Bronchus fibroblast of lung (primary cell): ENCODE measurements at places on chromosomes 2 and 18. TPM values are rescaled to one million over a fixed set of nuclear protein-coding genes. Genes with fewer than 3 reads are reported as not detected.

THUMPD2 gene
- total RNA-seq: 3.7 and 4.2 TPM in 2 replicates

SPEG gene
- 13.2 and 14.0 TPM in 2 replicates for total RNA-seq

TUBA3E gene
- not detected in 2 replicates for total RNA-seq

COQ10B gene
- total RNA-seq: 11.3 and 16.3 TPM in 2 replicates

FBXO48 gene
- total RNA-seq: 0.30 and 0.67 TPM in 2 replicates

STRN gene
- total RNA-seq: 5.1 and 6.4 TPM in 2 replicates

TPO gene
- total RNA-seq: not detected in 2 replicates

AGFG1 gene
- total RNA-seq: 38.8 and 44.9 TPM in 2 replicates

GPR45 gene
- not detected in 2 replicates for total RNA-seq

SCN7A gene
- 0.74 and 0.84 TPM in 2 replicates for total RNA-seq

IL36B gene
- total RNA-seq: not detected in 2 replicates

NCKAP5 gene
- total RNA-seq: under 0.01 and 0.15 TPM in 2 replicates

CTNNA2 gene
- not detected in 2 replicates for total RNA-seq

SERPINB3 gene
- not detected in 2 replicates for total RNA-seq

CDH19 gene
- total RNA-seq: not detected in 2 replicates

DUSP19 gene
- total RNA-seq: 1.2 and 1.5 TPM in 2 replicates

CIB4 gene
- total RNA-seq: not detected in 2 replicates

TMEM127 gene
- total RNA-seq: 19.6 and 21.9 TPM in 2 replicates

LRATD1 gene
- 1.0 and 1.3 TPM in 2 replicates for total RNA-seq

SERPINB13 gene
- not detected in 2 replicates for total RNA-seq

TSN gene
- 40.7 and 46.1 TPM in 2 replicates for total RNA-seq

DLX2 gene
- 0.15 TPM in 1 of 2 replicates, not detected in the other for total RNA-seq

TFCP2L1 gene
- under 0.01 TPM in 1 of 2 replicates, not detected in the other for total RNA-seq

L3MBTL4 gene
- under 0.01 TPM in 2 replicates for total RNA-seq

GALNT13 gene
- under 0.01 and 0.15 TPM in 2 replicates for total RNA-seq

CHRNG gene
- total RNA-seq: not detected in 2 replicates

CAVIN2 gene
- total RNA-seq: 28.5 and 31.9 TPM in 2 replicates

FBXO36 gene
- total RNA-seq: 3.7 and 4.2 TPM in 2 replicates

THSD7B gene
- not detected in 2 replicates for total RNA-seq

RNF149 gene
- 16.1 and 21.9 TPM in 2 replicates for total RNA-seq

CAMKMT gene
- total RNA-seq: 2.5 and 3.0 TPM in 2 replicates

GPR35 gene
- total RNA-seq: under 0.01 and 0.15 TPM in 2 replicates

CRYBA2 gene
- total RNA-seq: not detected in 2 replicates

GALNT5 gene
- 9.5 and 11.1 TPM in 2 replicates for total RNA-seq

RGPD4 gene
- total RNA-seq: not detected in 2 replicates

RAB10 gene
- total RNA-seq: 74.2 and 90.1 TPM in 2 replicates

UGT1A5 gene
- total RNA-seq: not detected in 2 replicates

SERPINB12 gene
- not detected in 2 replicates for total RNA-seq

MATN3 gene
- total RNA-seq: 2.5 and 3.9 TPM in 2 replicates

ADD2 gene
- under 0.01 and 0.59 TPM in 2 replicates for total RNA-seq

OXER1 gene
- total RNA-seq: under 0.01 and 0.17 TPM in 2 replicates

SOS1 gene
- total RNA-seq: 5.8 and 8.6 TPM in 2 replicates

CYP27C1 gene
- total RNA-seq: not detected in 2 replicates

SLC40A1 gene
- total RNA-seq: 1.7 and 2.1 TPM in 2 replicates
